CD8-positive, alpha-beta memory T cell (primary cell): ENCODE measurements at places on chromosomes 4 and X. TPM values are rescaled to one million over a fixed set of nuclear protein-coding genes. Genes with fewer than 3 reads are reported as not detected.

DNA sequence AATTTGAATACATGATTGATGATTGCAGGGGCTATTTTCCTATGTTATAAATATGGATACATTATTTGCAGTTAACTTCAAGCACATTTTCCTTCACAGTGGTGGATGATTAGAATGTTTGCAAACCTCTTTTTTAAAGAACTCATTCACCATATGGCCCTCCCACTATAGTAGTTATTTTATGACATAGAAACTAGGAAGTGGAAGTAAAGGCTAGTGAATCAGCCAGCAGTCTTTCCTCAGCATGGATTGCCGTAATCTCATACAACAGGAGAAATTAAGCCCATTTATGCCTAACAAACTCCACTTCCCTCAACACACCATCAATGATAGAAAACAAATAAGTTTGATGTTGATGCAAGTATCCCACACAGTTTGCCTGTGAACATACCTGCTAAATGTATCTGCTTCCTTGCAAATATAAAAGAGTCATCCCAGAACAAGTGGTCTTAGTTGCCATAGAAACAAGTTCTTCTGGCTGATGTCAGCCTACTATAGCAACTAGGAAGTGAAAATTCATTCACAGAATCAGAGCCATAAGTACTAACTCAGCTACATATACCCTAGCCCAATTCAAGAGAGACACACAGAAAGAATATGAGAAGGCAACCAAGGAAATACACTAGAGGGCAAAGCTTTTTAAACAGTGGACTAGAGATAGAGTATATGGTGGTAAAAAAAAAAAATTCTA lies 100.9 kb upstream of the RADX start:
- no peaks in the 10 kb centered on the region for H3K4me1 ChIP-seq
- no peaks in the 10 kb centered on the region for H3K27me3 ChIP-seq
- H3K36me3 ChIP-seq, result no peaks in the 10 kb centered on the region
- H3K27ac ChIP-seq, result no peak overlapping the region

GRCh38 chrX:139200346-139200745 lies 330.2 kb upstream of the F9 start:
- no peaks in the 10 kb centered on the region for H3K4me1 ChIP-seq
- no peaks in the 10 kb centered on the region for H3K27me3 ChIP-seq
- H3K27ac ChIP-seq, result no peak overlapping the region

DNA sequence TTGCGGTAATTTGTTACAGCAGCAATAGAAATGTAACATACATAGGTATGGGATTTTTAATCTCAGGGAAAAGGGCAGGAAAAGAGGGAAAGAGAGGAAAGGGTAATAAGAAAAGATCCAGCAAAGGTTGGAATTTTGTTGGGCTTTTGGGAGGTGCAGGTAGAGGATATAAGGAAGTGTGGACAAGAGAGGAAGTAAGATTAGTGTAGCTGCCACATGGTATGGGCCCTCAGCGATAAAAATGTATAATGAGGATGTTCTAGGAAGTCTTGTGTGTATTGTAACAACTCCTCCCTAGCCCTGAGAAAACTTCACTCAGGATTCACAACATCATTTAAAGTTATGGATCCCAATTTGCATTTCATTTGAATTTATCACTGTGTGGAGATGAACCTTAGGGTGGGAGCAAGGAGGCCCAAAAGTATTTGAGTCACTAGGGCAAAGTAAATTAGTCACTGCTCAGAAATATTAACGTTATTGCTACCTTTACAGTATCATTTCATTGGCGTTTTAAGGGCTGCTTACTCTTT lies 2.8 kb upstream of the IL21 start:
- H3K4me3 ChIP-seq, result no peak overlapping the region
- no peaks in the 10 kb centered on the region for H3K36me3 ChIP-seq
- no peak overlapping the region for H3K27ac ChIP-seq
- no peak for DNase-seq

DNA sequence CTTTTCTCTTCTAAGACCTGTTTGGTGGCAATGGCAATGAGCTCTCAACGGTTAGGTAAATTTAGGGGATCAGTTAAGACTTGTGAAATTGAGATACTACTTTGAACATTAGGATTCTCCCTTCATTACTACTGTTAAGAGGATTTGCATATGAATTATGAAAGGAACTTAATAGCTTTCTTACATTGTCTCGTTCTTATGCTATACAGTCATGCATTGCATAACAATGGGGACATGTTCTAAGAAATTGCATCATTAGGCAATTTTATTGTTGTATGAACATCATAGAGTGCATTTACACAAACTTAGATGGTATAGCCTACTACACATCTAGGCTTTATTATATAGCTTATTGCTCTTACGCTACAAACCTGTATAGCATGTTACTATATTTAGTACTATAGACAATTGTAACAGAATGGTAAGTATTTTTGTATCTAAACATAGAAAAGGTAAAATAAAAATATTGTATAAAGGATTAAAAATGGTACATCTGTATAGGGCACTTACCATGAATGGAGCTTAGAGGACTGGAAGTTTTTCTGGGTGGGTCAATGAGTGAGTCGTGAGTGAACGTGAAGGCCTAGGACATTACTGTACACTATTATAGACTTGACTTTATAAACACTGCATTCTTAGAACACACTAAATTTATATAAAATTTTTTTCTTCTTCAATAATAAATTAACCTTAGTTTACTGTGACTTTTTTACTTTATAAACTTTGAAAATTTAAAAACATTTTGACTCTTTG lies 62.5 kb downstream of the PAQR3 start:
- H3K27me3 ChIP-seq, result no peaks in the 10 kb centered on the region
- H3K27ac ChIP-seq, result no peak overlapping the region
- peaks cover 7% of the 10 kb centered on the region for H3K36me3 ChIP-seq
- H3K4me3 ChIP-seq, result no peak overlapping the region
- no peaks in the 10 kb centered on the region for H3K4me1 ChIP-seq
- DNase-seq, result no peak

DNA sequence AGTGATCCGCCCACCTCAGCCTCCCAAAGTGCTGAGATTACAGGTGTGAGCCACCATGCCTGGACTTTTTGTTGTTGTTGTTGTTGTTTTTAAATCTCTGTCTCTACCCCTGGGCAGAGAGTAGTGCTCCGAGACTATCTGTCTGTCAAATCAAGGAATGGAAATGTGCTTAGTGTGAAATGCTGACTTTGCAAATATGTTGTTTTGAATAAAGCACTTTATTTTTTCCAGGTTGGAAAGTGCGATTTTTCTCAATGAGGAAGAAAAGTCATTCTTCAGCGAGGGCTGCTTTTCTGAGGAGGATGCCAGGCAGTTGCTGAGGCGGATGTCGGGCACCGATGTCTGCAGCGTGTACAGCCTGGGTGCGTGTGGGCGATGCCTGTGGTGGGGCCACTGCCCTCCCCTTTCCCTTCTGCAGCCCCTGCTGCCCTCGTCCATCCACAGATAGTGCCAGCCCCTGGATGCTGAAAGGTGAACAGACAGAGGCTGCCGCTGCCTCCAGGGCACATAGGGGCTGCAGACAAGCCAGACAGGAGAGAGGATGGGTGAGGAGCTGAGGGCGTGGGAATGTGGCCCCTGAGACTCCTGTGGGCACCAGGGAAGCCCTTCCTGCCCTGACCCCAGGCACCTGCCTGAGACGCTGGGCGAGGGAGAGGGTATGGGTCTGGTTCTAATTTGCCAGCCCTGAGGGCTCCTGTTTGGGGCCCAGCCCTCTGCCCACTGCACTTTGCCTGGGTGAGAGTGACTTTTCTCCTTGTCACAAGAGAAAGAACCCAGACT lies 23.7 kb downstream of the SH3TC1 start:
- no peak overlapping the region for H3K4me3 ChIP-seq
- H3K27ac ChIP-seq, result no peak overlapping the region
- DNase-seq, result no peak
- H3K36me3 ChIP-seq, result peaks cover 13% of the 10 kb centered on the region

- no peaks in the 10 kb centered on the region for H3K36me3 ChIP-seq
- no peak overlapping the region for H3K4me3 ChIP-seq
- no peak overlapping the region for H3K27ac ChIP-seq
- H3K27me3 ChIP-seq, result no peaks in the 10 kb centered on the region
- no peaks in the 10 kb centered on the region for H3K4me1 ChIP-seq
These were observed 123.8 kb upstream of the CXCL13 start for GRCh38 chr4:77481856-77482255.

- DNase-seq, result no peak
- no peak overlapping the region for H3K4me3 ChIP-seq
- no peak overlapping the region for H3K27ac ChIP-seq
- H3K27me3 ChIP-seq, result no peaks in the 10 kb centered on the region
These were observed 35.3 kb upstream of the HGFAC start for GRCh38 chr4:3406431-3406830.

- peaks cover 3% of the 10 kb centered on the region for H3K27me3 ChIP-seq
- no peaks in the 10 kb centered on the region for H3K36me3 ChIP-seq
- H3K4me1 ChIP-seq, result peaks cover 8% of the 10 kb centered on the region
- H3K27ac ChIP-seq, result no peak within 1 kb of the TSS
- H3K4me3 ChIP-seq, result no peak within 1 kb of the TSS
- no peak for DNase-seq
These were observed at the start of gene SPP1 for GRCh38 chr4:87975466-87975865. Gene SPP1 (plus strand): TSS chr4:87975714. CDS start chr4:87976896, 1,182 bp downstream.

DNA sequence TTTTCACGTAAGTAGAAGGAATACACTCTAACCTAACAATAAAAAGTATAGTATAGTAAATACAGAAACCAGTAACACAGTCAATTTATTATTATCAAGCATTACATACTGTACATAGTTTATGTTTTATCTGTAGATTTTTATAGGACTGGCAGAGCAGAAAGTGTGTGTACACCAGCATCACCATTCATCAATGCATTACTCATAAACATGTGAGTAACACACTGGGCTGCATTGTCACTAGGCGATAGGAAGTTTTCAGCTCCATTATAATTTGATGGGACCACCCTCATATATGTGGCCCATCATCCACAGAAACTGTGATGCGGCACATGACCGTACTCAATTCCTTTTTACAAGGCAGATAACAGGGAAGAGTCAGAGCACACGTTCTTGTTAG lies 137.8 kb upstream of the RBPJ start:
- DNase-seq, result no peak
- H3K27me3 ChIP-seq, result no peaks in the 10 kb centered on the region
- no peak overlapping the region for H3K4me3 ChIP-seq

GRCh38 chr4:172708184-172708583 lies 460.4 kb upstream of the GALNT7 start:
- no peak overlapping the region for H3K4me3 ChIP-seq
- no peaks in the 10 kb centered on the region for H3K36me3 ChIP-seq
- no peak for DNase-seq
- no peaks in the 10 kb centered on the region for H3K4me1 ChIP-seq
- no peak overlapping the region for H3K27ac ChIP-seq

DNA sequence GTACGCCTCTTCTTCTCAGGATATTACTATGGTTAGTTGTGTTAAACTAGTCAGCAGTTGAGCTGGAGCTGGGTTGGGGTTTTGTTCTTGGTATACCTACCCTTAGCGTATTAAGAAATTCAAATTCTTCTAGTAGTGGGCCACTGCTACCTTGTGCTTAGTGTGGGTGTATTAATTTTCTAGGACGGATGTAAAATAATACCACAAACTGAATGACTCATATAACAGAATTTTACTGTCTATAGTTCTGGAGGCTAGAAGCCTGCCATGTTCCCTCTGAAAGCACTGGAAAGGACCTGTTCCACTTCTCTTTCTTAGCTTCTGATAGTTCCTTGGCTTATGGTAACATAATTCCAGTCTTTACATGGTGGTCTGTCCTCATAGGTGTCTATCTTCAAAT lies 1274.7 kb downstream of the ADGRL3 start:
- DNase-seq, result no peak
- no peak overlapping the region for H3K27ac ChIP-seq
- H3K4me3 ChIP-seq, result no peak overlapping the region
- no peaks in the 10 kb centered on the region for H3K27me3 ChIP-seq

DNA sequence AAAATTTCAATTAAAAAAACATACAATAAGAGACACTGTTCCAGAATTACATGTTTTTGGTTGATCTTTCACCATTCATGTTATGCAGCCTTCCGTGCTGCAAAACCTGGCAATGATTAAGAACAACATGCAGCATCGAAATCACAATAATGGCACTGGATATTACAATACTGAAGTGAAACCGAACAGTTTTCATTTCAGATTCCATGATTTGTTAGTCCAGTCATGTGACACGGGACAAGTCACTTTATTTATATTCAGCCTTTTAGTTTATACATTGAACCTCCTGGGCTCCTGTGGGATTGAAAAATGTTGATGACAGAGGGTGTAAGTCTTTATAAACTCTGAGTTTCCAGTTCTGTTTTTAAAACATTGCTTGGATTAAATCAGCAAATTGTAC lies 142.5 kb upstream of the TTC29 start:
- H3K4me1 ChIP-seq, result no peaks in the 10 kb centered on the region
- no peak overlapping the region for H3K27ac ChIP-seq
- H3K4me3 ChIP-seq, result no peak overlapping the region
- no peaks in the 10 kb centered on the region for H3K36me3 ChIP-seq

DNA sequence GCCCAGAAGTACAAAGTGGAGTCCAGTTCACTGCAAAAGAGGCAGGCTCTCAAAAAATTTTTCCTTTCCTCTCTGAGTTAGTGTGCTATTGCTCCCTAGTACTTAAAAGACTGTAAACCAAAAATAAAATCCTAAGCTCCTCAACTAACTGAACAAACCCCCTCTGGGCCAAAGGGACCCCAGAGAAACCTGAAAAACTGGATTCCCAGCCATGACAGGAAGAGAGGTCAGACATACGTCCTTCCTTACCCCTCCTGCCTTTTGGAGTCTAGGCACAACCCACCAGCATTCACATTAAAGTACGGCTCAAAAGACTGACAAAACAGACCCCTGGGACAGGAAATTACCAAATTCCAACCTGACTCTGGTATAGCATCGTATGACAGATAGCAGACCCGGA lies 957.9 kb upstream of the PRKX start:
- no peak for DNase-seq
- H3K27me3 ChIP-seq, result no peaks in the 10 kb centered on the region
- no peaks in the 10 kb centered on the region for H3K4me1 ChIP-seq
- no peak overlapping the region for H3K4me3 ChIP-seq

GRCh38 chrX:80285131-80285773 lies 135.0 kb upstream of the TENT5D start:
- H3K4me3 ChIP-seq, result no peak overlapping the region
- no peak for DNase-seq
- H3K4me1 ChIP-seq, result no peaks in the 10 kb centered on the region
- H3K27me3 ChIP-seq, result no peaks in the 10 kb centered on the region

DNA sequence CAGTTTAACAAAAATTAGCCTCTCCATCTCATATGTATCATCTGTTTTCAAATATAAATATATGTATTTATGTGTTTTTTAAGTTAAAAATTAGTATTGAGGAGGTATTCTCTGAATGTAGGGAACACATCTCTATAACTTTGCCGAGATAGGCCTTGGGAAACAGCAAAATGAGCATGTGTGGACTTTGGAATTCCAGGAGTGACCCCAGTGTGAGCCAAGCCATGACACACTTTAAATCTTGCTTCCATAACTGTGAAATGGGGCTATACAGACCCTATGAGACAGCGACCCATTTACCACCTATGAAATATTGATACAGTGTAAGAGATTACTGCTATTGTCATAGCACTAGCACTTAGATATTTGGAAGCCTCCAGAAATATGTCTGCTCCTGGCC lies 58.8 kb downstream of the FRMPD4 start:
- H3K27me3 ChIP-seq, result no peaks in the 10 kb centered on the region
- no peaks in the 10 kb centered on the region for H3K36me3 ChIP-seq
- H3K4me1 ChIP-seq, result no peaks in the 10 kb centered on the region
- no peak overlapping the region for H3K27ac ChIP-seq
- DNase-seq, result no peak
- no peak overlapping the region for H3K4me3 ChIP-seq

Gene TMEM47
- not detected for total RNA-seq

Gene UCHL1
- total RNA-seq, result 0.75 TPM

Gene ADGRG4
- not detected for total RNA-seq

Gene CPLX1
- 0.13 TPM for total RNA-seq

Gene ACSL1
- total RNA-seq, result 25.4 TPM

Gene SLC2A9
- total RNA-seq, result 3.1 TPM

Gene GABRE
- total RNA-seq, result not detected

Gene MAGEA11
- total RNA-seq, result not detected
